LoVo (cell line): ENCODE measurements at places on chromosomes 11 and 22.

- no peak for DNase-seq
These were observed 13.1 kb downstream of the MGAT3 start for GRCh38 chr22:39469681-39470450.

DNA sequence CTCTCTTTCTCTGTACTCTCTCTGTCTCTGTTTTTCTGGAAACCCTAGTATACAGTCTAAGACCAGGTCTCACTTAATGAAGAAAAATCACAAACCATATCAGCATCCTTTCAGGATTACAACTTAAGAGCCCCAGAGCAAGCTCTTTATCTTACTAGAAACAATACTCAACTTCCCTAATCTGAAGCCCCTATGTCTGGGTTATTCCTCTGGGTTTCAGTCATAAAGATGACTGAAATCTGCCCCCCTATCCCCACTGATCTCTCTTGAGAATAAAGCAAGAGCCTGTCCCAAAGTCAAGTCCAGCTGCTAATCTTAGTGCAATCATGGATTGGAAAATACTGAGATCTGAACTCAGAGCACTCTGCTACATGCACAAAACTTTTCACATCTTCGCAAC, 53.9 kb upstream of the PICALM start:
- DNase-seq, result no peak

DNA sequence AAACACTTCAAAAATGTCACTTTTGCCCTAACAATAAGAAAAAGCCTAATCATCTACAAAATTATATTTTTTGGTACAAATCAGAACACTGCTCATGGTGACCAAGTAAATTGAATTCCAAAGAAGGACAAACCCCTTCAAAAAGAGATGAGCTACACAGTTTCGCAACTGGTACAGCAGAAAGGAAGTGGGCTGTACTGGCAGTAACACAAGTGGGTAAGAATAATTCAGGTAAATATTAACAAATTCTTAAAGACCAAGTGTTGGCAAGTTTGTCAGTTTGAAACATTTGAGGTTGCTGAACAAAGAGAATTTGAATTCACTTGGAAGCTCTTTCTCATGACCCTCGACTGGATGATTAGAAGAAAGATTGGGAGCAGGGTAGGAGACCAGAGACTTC, 35.5 kb downstream of the MSANTD4 start:
- no peak for DNase-seq

DNA sequence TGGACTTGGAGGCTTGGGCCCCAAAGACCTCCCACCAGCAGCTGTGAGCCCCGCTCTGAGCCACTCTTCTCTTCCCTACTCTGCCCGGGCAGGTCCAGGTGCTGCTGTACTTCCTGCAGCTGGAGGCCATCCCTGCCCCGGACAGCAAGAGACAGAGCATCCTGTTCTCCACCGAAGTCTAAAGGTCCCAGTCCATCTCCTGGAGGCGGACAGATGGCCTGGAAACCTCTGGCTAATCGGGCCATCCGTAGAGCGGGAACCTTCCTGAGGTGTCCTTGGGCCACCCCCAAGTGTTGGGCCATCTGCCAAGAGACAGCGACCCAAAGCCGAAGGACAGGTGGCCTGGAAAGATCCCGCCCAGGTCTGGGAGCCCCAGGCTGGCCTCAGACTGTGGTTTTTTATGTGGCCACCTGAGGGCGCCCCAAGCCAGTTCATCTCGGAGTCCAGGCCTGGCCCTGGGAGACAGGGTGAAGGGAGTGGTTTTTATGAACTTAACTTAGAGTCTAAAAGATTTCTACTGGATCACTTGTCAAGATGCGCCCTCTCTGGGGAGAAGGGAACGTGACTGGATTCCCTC, 135.1 kb downstream of the BCR start:
- peak; percentile 41 for DNase-seq

DNA sequence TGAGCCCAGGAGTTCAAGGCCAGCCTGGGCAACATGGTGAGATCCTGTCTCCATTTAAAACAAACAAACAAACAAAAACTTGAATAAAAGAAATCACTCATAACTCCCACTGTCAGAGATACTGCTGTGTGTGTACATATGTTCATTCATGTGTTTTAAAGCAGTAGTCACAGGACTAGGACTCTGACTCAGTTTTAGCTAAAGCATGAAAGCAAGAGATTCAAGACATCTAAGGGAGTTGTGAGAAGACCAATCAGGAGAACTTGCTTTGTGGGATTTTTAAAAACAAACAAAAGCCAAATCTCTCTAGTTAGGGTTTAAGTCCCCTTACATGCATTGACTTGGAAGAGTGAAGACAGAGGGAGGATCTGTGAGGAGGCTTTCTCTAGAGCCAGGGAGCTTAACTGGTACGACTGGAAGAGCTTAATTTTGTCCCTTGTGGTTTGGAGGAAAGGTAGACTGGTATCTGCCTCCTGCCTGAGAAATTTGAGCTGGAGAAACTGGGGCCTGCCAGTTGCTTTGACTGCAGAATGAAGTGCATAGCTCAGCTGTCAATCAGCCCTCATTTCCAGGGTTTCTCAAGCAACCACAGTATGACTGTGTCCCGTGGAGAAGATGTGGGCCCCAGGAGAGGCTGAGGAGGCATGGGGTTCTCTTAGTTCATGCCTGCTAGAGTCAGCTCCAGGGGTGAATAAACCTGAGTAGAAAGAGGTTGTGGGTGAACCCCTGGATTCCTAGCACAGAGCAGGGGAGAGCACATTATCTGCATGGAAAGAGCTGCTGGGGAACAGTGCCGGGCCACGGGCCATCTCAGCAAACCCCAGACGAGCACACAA, 30.6 kb downstream of the EXPH5 start:
- no peak for DNase-seq

- peak; percentile 72 for DNase-seq
These were observed at the start of gene RTN4R for GRCh38 chr22:20268279-20269012. Gene RTN4R (minus strand): TSS chr22:20268318. CDS start chr22:20268092, 226 bp downstream.

DNA sequence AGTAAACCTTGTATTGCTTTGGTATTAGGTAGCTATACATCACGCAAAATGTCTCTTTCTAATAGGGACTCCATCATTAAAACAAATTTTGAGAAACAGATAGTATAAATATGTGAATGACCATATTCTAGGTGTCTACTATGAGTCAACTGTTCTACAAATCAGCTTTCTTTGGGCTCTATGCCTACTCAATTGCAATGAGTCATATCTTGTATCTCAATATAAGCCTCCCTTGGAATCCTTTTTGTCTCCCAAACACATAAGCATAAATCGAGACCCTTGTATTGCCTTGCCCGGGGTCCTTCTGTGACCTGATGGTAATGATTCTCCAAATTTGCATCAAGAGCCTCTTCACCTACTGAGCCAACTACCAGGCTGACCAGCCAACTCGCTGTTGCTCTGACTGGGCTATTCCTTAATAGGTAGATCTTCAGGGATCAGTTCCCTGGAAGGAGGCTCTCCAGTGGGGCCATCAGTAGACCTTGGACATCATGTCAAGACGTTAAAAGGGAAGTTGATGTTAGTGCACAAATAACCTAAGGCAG, 22.2 kb downstream of the BLID start:
- no peak for DNase-seq

DNA sequence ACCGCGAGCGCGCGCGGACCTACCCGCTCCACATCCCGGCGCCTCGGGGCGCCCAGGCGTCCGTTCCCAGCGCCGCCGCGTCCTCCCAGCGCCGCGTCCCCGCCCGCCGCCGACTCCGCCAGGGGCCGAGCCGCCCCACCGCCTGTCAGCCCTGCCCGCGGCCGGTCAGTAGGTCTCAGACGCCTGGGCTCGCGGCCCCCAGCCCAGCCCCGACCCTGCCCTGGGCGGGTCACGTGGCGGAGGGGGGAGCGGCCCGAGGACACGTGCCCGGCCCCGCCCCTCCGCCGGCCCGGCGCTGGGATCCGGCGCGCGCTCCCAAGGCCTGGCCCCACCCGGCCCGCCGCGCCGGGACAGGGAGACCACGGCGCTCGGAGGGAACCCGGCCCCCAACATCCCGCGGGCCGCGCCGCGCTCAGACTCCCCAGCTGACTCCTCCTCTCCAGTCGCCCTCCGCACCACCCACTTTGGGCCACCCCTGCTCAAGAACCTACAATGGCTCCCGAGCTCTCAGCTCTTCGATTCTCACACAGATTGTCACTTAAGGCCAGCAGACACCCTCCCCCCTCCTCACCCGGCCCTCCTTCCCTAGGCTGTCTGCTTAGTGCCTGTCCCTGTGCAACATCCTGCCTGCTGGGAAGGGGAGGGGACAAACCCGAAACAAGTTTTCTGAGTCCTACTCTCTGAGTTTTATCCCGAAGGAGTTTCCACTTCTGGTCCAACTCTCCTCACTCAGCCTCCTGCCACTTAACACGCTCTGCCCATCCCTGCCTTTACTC, at the start of gene RAB3IL1:
RAB3IL1 (minus strand) TSS at position 233 of the 776 bp plus-strand sequence; CDS start at position 34, 199 bp downstream.
- DNase-seq, result peak; percentile 58
